Foreskin keratinocyte (primary cell): ENCODE measurements at places on chromosomes 5 and 9.

DNA sequence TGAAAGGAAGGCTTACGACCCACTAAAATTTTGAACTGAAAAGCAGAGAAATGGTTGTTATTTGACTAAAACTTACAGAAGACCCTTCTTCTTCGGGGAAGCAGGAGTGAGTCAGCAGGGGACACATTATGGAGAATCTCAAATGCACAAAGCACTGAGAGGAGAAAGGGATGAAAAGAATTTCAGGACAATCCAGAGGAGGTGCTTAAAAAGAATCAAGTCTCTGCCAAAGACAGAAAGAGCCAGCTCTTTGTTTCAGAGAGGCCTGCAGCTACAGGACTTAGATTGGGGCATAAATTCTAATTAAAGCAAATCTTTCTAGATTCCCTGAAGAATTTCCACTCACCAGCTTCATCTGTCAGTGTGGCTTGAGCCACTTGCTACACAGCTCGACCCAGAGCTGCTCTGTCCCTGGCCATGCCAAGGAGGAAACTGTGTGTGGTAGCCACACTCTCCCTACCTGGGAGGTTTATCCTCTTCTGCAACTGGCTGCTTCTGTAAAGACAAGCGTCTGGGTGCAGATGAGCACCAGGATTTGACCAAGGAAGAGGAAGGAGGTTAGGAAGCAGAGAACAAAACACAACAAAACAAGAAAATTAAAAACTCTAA lies 89.9 kb downstream of the SEMA5A start:
- no peak for DNase-seq

DNA sequence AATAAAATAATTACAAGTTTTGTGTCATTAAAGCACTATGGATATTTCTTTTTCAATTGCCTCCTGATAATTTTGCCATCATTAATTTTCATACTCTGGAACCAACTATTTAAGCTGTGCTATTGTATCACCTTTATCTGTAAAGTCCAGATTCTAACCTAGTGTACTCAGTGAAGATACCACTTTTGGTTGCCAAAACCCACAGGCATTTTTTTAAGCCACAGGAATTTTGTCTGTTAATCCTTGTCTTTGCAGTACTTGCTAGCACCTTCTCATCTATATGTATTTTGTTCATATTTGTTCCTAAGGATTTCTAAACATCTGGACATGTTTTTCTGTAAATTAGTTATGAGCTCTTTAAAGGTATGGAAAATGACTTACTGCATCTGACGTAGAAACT lies 481.4 kb upstream of the DAB2 start:
- DNase-seq, result peak; percentile 23

DNA sequence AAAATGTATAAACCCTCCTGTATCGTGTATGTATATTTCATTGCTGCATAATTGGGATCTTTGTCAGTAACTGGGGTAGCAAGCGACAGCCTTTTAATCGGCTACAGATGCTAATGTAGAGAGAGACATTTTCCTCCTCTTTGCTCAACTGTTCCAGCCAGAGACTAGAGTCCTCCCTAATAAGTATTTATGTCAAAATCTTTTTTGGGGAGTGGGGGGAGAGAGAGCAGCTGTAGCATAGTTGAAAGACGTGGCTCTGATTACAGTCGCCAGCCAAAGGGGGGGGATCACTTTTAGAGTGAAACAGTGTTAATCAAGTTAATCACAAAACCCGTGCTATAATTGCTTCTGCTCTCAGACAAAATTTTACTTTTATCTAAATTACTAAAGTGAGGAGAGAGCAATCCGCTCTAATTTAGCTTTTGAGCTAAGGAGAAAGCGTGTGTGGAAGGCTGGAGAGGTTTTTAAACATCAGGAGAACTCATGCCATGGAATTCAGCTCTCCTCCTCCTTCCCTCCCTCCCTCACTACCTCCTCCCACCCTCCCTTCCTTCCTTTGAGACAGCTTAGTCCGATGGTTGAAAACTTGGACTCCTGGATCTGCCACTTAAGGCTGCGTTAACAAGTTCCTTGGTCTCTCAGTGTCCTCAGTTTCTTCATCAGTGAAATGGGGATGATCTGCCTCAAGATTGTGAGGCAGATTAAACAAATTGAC lies 87.3 kb upstream of the ZNF618 start:
- DNase-seq, result no peak

DNA sequence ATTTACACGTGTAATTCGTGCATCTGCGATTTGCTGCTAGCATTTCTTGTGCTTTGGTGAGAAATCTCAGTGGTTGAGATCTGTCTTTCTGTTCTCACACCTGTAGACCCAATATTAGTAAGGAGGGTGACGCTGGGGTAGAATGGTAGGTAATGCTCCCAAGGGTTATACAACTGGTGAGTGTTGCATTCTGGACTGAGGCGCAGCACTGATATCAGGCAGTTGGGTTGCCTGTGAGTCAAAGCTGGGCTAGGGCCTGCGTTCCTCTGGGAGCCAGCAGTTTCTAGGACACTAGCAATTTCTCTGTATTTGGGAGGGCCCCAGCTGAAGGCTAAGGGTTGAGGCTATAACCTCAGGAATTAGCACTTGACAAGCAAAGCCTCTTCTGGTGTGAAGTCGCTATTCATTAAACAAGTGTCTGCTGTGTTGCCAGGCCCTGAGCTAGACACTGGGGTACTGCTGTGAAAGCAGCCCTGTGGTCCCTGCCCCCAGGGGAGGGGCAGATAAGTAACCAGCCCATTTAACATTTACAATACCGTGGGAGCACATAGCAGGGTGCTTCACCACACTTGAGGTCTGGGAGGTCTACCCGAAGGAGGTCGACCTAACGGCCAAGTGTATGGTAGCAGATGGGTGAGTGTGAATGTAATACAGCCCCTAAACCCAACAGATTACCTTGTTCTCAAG lies 28.7 kb downstream of the LARP1 start:
- no peak for DNase-seq

DNA sequence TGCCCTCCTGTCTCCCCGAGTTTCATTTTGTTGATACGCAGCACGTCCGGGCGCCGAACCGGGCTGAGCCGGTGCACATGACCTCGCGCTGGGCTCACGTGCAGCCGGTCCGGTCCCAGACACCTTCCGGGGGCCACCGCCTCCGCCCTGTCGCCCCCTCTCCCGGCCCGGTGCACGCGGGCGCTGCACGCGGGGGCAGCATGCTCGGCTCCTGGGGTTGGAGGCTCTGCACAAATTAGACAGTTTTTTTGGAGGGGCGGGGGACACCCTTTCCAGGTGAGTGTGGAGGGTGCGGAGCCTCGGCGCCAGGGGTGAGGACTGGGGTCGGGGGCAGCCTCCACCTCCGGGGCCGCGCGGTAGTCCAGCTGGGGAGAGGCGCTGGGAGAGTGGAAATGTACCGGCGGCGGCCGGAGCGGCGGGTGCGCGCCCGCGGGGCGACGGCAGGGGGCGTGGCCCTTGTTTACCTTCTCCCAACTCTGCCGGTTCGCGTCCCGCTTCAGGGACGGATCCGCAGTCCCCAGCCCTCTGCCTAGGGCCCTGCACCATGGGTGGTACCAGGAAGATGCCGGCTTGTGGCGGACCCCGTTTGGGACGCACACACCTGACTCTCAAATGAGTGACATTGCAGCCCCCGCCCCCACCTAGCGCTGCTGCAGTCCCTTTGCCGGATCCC lies 1.1 kb downstream of the JADE2 start:
- peak; percentile 63 for DNase-seq

- no peak for DNase-seq
Measured at GRCh38 chr5:106545325-106545724, 1125.4 kb downstream of the EFNA5 start.

- no peak for DNase-seq
Measured at GRCh38 chr5:32916648-32917047, 205.5 kb downstream of the NPR3 start.

DNA sequence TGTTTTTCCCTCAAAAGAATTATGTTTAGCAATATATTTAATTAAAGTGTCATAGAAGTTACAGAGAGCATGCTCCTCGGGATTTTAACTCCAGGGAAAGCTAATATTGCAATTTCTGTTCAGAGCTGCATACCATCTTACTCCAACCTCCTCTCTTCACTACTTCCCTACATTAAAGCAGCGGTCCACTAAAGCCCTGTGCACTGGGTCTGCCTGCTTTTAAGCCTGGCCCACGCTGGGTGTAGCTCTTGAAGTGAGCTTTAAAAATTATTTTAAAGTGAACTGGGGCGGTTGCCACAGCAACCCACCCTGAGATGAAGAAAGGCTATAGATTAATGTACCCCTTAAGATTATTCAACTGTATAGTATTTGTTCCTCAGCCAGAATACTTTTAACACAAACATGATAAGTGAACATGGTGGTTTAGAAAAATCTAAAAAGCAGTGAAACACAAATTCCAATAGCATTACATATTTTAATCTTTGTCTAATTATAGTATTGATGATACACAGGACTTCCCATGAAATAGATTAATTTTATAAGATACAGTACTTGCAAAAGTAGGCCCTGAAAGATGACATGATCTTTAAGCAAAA lies 3.9 kb upstream of the MEF2C start:
- DNase-seq, result no peak
